ENCODE measurements at places on chromosomes 3 and 15.

DNA sequence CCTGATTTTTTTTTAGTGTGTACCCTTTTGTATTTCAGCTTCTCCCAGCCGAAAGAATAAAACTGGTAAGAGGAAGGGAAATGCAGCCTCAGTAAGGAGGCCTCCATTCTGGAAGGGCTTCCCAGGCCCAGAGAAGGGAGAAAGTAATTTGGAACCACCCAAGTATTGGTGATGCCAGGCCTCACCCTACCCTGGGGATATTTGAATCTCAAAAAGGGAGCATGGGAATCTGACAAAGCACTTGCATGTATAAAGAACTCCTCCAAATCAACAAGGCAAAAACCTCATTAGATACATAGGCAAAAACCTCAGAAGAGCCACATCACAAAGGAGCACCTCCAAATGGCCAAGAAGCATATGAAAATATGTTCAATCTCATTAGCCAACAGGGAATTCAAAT is 68.8 kb upstream of the GLCE start:
- DNase-seq = no peak

- no peak for DNase-seq
Observed at GRCh38 chr3:176953106-176954060, 243.9 kb downstream of the TBL1XR1 start.

DNA sequence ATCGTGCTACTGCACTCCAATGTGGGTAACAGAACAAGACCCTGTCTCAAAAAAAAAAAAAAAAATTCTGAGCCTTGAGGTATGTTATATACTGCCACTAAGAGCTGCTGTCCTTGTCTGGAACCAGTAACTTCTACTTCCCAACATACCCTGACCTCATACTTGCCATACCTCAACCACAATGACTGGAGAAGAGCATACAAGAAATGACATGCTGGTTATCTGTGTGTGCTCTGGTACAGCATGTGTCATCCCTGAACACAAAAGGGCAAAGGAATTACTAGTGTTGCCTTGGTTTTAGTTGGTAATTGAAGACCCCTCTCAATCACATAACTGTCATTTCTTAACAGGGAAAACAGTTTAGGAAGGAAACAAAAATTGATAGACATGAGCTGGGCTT is 54.5 kb downstream of the MRPS25 start:
- DNase-seq = no peak

- DNase-seq = no peak
Observed at GRCh38 chr3:105364128-105364527, 2.6 kb upstream of the ALCAM start.

DNA sequence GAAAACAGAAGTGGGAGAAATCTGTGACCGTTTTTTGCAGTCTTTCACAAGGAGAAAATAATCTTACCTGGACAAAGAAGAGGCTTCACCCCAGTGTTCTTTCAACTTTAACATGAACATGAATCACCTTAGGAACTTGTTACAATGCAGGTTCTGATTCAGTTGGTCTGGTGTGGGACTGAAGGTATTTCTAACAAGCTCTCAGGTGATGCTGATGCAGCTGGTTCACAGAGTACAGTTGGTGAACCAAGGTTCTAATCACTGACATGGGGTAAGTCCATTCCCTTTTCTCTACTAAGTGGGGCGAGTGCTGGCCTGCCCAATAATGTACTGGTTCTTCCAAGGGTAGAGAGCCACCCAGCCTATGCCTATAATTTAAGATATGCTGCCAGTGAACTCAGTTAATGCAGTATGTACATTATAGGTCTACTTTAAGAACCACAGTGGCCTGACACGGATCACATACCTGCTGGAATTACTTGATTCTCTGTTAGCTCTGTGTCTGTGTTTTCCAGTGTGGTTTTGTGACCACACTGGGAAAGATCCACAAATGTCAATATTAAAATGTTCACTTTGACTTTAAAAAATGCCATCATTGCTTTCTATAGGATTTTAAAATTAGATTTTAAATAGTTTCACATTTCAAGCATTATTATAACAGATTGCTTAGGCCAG is 304.1 kb downstream of the ZNF621 start:
- no peak for DNase-seq

DNA sequence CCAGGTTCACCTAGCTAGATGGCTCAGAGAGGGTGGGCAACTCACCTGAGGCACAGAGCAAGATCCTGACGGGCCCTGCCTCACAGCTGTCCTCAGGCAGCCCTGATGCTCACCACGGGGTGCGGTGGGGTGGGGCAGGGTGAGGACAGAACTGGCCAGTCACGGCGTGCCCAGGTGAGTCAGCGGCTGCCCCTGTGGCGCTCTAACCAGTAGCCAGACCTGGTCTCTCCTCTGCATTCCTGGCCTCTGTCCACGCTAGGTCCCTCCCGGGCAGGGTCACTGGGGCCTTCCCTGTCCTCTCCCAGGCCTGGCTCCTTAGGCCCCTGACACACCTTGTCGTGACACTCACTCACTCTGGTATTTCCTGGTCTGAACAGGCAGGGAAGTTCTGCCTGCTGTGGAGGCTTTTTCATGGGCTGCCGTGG is 901 bp downstream of the ALS2CL start:
- peak; percentile 46 for DNase-seq

DNA sequence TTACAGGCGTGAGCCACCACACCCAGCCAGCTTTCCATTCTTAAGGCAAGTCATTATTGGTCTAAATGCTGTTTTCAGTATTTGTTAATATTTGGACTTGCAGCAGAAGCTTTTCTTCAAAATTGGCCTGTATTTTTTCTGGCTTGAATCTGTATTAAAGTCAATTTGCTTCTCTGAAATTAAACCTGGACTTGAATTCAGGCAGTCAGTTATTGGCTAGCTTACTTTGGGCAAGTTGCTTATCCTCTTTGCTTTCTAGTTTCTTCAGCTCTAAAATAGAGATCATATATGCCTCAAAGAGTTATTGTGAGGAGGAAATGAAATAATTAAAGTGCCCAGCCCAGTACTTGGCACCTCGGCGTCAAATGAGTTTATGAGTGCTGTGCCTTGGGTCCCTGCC is 17.3 kb downstream of the STARD9 start:
- no peak for DNase-seq

GRCh38 chr3:8635631-8636030 is 9.0 kb downstream of the SSUH2 start:
- no peak for DNase-seq

DNA sequence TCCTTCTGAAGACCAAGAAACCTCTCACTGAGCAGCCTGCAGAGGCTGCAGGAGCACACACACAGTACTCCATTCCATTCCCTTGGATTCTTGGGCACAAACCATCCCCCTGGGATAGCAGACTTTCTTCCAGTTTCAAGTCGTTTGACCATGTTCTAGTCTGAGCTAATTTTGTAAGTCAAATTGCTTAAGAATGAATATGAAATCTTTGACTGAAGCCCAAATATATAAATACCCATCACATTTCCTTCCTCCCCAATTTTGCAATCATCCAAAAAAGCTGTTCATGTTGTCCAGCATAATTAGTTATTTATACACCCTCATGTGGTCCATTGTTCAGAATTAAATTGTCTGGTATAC is 231.2 kb upstream of the TPRG1 start:
- DNase-seq = no peak

DNA sequence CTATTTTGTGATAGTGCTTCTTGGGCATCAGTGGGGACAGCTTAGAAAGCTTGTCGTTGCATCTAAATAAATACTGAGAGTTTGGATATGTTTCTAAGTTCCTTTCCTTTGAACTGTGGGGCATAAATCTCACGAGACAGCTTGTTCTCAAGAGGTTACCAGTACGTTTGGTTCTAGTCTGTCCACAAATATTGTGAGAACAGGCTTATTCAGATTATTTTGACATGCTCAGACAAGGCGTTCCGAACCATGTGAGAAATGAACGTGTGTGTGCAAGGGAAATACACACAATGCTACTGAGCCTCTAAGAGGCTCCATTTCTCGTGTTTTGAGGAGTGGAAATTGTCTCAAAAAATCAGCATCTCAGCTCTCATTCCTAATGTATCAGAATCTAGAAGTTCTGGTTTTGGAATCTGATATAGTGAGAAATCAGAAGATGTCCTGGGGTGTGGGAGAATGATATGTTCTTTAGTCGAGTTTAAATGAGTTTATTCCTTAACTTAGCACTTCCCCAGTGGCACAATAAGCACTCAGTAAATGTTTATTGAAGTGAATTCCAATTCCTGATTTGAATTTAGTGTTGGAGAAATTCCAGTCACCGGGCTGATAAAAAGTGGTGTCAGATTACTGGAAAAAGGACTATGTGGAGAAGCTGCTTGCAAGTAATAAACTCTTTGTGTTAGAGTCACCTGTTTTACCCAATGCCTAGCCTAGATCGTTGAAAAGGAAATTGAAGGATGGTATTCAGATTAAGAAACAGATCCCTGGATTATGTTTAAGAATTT is 481.5 kb downstream of the LPP start:
- DNase-seq = no peak

DNA sequence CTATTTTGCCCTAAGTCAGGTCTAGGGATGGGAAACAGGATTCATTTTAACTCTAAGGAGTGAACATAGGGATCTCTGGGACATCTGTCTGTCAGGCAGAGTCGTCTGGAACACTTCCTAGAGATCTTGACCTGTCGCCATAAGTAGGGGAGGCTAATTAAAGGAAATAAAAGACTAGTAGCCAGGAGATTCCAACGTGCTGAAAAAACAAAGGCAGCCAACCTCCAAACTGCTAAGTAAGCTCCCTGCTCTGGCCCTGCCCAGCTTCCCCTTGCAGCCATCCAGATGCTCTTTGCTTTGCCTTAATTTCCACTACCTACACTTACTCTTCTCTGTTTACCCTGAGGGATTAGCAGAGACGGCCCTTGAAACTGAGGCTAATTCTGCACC is 18.4 kb upstream of the TSEN2 start:
- DNase-seq = no peak

DNA sequence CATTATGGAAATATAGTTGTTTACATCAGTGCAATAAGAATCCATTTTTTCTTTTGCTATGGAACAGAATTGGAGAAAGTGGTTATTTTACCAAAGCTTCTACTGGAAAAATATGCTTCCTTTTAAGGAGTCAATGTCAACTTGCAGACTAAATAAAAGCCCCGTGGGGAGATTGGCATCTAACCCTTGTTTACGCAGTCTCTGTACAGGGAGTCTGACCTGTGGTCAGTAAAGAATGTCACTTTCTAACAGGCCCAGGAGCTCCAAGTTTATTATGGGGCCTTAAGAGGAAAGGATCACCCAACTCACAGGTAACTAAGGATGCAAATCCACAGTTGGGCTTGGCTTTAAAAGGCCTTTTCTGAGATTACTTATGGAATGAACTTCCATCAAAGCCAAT is 1751.2 kb downstream of the SI start:
- DNase-seq = no peak

DNA sequence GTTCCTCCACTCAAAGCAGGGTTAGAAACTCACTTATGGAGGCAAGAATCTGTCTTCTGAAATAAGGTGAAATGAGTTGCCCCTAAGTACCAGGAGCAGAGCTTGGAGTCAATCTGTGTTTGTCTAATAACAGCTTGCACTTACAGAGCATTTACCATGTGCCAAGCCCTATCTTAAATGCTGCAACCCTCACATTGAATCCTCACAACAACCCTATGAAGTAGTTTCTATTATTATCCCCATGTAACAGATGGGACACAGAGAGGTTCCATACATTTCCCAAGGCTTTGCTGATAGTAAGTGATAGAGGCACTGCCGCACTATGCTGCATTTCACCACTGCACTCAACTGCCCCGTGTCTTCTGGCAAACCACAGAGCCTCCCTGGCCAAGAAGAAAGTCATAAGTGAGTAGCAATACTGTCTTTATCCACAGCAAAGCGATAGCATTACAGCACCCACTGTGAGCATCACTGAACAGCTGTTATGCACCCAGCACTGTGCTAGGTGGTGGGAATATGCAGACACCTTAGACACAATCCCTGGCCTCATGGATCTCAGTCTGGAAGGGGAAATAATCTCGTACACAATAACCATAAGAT is 141.5 kb downstream of the SSR3 start:
- no peak for DNase-seq

DNA sequence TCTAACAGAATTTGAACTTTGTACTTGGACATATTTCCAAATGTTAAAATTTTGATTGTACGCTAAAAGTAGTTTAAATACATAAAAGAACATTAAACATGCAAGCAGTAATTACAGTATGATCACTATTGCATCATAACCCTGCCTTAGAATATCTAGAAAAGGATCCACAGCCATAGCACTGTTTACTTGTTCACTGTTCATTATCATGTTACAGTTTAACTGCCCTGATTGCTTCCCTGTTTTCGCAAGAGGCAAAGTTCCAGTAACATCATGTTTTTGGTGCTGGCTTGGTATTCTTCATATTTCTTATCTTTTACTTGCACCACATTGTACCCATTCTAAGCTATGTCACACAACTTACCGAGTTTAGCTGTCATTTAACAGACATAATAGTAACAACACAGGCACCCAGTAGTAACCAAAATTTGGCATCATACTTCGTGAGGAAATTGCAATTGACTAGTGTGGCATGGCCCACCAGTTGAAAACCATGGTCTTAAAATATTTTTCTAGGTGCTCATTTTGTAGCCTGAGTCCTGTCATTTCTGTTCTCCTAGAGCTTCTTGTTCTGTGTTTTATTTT is 13.3 kb upstream of the TMEM87A start:
- DNase-seq = no peak

- DNase-seq = no peak
Observed at GRCh38 chr3:63908081-63908736, 4.0 kb downstream of the SCAANT1 start.

DNA sequence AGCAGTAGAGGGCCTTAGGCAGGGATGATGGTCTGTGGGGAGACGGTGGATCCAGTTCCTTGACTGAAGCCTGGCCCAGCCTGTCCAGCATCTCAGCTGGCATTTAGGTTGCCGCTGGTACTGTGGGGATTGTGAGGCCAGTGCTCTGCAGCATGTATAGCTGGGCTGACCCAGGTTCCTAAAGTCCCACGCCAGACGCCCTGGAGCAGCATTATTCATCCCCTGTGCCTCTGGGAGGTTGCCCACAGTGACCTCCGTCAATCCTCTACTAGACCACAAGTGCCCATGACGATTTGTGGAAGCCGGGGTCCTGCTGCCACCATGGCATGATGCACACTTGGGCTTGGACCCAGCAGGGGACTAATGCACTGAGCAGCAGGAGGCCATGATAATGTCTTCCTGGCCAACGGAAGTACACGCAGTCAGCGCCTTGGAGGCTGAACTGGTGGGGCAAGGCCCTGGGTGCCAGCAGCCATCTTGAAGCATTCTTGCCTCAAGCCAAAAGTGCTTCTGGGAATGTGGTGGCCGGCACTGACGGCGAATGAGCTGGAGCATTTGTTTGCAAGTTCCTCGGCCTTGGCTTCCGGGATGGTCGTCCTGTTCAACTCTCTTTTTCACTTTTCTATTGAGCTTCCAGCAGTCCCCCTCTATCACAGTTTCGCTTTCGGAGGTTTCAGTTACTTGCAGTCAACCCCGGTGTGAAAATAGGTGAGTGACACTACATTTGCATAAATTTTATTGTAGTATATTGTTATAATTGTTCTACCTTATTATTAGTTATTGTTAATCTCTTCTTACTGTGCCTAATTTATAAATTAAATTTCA is 949.4 kb downstream of the ROBO1 start:
- no peak for DNase-seq

- peak; percentile 47 for DNase-seq
Observed at GRCh38 chr15:77702211-77702957, 69.7 kb upstream of the LINGO1 start.

GRCh38 chr15:101133751-101134261 is 118.0 kb downstream of the CHSY1 start:
- no peak for DNase-seq

GRCh38 chr3:112333381-112334317 is 693 bp downstream of the CD200 start:
- no peak for DNase-seq

- no peak for DNase-seq
Observed at GRCh38 chr3:115999001-115999585, 375.8 kb downstream of the GAP43 start.

GRCh38 chr15:89111961-89112340 is 23.7 kb downstream of the ABHD2 start:
- no peak for DNase-seq
